ENCODE measurements at places on chromosomes 2 and 18.

GRCh38 chr18:48230467-48231113 lies 178.6 kb downstream of the ZBTB7C start:
- DNase-seq, result no peak

GRCh38 chr18:7637269-7637668 lies 70.2 kb downstream of the PTPRM start:
- DNase-seq, result no peak

GRCh38 chr18:51639541-51639940 lies 442.1 kb upstream of the MEX3C start:
- no peak for DNase-seq

GRCh38 chr2:176227874-176228273 lies 39.4 kb downstream of the HOXD1 start:
- DNase-seq, result no peak

DNA sequence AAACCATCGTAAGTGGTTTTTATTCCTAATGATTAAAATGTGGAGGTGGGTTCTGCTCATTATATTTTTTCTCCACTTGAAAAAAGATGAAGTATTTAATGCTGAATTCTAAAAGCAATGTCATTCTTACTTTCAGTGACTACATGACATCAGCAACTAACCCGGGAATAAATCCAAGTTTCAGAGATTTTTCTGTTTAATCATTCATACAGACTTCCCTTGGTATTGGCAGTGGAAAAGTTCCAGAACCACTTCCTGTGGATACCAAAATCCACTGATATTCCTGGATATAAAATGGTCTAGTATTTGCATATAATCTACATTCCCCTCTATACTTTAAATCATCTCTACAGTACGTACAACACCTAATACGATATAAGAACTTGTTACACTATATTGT lies 128.6 kb downstream of the ZNF532 start:
- DNase-seq, result no peak

GRCh38 chr2:47639467-47639866 lies 143.5 kb upstream of the MSH6 start:
- DNase-seq, result no peak

- no peak for DNase-seq
Measured at GRCh38 chr2:131093696-131094462, 619 bp upstream of the FAM168B start.

DNA sequence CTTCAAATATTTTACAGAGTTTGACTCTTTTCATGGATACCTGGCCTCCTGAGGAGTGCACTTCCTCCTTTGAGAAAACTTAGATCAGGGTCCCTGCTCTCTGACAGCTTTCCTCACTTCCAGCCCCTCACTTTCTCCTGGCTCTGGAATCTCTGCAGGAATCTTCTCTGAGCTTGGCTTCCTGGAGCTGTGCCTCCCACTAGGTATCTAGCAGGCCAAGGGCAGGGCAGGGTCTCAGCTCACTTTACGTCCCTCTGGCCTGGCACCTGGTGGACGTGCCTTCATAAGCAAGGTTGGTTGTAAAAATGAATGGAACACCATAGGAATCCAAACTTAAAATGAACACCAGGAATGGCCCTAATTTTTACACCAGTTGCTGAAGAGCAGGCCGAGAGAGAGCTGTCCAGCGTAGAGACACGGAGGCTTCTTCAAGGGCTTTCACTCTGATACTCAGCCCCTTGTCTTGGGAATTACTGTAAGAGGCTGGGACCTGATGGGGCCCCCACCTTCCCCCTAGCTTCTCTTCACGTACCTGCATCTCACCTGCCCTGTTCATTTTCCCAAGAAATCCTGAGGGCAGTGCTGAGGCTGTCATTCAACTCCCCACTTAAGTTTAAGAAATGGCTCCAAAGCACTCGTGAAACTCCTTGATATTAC lies 426.9 kb upstream of the ID2 start:
- DNase-seq, result no peak

DNA sequence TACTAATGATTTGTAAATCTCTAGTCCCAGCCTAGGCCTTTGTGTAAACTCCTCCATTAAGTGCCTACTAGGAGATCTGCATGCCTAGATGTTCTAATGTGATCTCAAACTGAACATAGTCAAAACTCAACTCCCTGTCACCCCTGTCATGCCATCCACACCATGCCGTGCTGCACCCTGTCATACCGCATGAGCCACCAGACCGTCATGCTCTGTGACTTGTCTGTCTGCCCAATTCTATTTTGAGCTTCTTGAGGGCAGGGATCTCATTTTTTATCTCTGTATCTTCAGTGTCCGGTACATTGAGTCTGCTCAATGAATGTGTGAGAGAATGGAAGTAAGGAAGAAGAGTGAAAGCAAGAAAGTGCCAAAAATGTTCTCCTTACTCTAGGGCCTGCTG lies 35.5 kb downstream of the GREB1L start:
- DNase-seq, result no peak

DNA sequence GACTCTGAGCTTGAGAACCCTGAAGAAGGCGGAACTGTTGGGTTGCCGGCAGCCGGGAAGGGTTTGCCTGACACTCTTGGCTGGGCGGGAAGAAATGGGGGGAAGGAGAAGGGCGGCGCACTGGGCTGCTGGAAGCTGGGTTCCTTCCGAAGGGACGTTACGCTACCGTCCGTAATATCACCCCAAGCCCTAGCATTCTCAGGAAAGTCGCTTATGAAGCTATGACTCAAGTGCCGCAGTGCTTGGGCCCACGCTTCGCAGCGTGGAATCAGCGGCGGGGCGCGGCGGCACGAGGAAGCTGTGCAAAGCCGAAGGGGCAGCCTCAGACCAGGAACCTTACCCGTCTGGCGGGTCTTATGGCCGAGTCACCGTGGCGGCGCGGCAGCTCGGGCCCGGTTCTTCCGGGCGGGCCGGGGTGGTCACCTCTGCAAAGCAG lies 50.2 kb upstream of the SIGLEC15 start:
- DNase-seq, result peak; percentile 23

GRCh38 chr2:146437712-146438111 lies 1407.1 kb upstream of the ACVR2A start:
- no peak for DNase-seq

DNA sequence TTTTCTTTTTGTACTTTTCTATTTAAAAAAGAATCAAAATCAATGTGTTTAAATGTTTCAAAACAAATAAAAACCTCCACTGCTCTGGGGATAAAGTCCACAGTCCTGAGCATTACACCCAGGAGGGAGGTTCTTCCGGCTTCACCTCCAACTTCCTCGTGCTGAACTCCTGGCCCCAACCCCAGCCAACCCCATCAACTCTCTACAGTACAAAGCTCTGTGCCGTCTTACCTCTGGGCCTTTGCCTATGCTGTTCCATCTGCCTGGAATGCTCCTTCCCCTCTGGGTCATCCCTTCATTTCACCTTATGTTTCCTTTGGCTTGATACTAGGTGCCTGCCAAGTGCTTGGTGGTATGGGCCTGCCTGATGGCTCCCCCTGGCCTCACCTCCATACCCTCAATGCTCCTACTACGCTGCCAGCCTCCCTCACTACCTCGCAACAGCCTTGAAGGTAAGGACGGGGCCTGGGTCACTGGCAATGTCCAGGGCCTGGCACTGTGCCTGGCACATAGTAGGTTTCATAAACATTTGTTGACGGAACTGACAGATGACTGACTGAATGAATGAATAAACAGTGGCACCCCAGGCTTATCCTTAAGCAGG lies 28.8 kb downstream of the SDC1 start:
- no peak for DNase-seq

GRCh38 chr2:21693081-21693480 lies 569.3 kb downstream of the TDRD15 start:
- DNase-seq, result no peak

GRCh38 chr2:116842164-116842563 lies 972.3 kb upstream of the DDX18 start:
- DNase-seq, result no peak

- no peak for DNase-seq
Measured at GRCh38 chr2:184628051-184628450, 29.7 kb downstream of the ZNF804A start.

DNA sequence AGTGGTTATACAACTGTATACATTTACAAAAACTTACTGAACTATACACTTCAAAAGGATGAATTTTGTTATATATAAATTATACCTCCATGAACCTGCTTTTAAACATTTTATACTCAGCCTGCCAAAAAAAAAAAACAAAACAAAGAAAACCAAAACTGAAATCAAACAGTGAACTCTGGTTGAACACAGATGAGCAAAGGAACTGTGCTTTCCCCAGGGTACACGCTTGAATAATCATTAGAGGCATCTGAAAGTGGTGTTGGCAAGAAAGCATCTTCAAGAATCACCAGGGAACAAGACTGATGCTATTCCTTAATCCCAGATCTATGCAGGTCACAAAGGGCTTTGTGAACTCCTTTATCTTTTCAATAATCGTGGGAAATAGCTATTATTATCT lies 77.0 kb upstream of the LYPD1 start:
- no peak for DNase-seq

DNA sequence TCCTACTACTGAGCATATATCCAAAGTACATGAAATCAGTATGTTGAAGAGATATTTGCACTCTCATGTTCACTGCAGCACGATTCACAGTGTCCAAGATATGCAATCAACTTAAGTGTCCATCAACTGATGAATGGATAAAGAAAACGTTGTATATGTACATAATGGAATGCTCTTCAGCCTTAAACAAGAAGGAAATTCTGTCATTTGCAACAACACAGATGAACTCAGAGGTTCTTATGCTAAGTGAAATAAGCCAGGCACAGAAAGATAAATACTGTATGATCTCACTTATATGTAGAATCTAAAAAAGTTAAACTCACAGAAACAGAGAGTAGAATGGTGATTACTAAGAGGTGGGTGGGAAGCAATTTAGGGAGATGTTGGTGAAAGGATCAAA lies 149.2 kb downstream of the EVA1A start:
- DNase-seq, result no peak

- DNase-seq, result no peak
Measured at GRCh38 chr2:102253140-102253752, 58.1 kb upstream of the IL1RL1 start.

DNA sequence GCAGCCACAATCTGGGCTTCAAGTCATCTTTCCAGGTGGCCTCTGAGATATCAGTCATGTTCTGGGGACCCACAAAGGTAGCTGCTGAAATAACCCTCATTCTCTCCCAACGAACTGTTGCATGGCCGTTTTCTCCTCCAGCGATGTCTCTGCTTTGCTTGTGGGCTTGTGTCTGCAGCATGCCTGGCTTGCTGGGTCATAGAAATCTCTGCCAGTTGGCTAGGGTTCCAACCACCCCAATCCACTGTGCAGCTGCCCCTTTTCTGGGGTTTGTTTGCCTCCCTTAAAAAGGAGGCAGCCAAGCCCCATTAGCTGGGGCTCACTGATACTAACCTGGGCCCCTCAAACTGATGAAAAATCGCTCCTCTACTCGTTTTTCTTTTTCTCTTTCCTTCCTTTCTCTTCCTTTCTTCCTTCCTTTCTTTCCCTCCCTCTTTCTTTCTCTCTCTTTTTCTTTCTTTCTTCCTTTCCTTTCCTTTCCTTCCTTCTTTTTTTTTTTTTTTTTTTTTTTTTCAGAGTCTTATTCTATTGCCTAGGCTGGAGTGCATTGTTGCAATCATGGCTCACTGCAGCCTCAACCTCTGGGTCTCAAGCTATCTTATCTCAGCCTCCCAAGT lies 680.0 kb downstream of the EPHA4 start:
- no peak for DNase-seq

GRCh38 chr18:36028859-36029258 lies 38.5 kb downstream of the RPRD1A start:
- DNase-seq, result no peak

- DNase-seq, result no peak
Measured at GRCh38 chr2:44112096-44112495, 56.6 kb upstream of the PPM1B start.

DNA sequence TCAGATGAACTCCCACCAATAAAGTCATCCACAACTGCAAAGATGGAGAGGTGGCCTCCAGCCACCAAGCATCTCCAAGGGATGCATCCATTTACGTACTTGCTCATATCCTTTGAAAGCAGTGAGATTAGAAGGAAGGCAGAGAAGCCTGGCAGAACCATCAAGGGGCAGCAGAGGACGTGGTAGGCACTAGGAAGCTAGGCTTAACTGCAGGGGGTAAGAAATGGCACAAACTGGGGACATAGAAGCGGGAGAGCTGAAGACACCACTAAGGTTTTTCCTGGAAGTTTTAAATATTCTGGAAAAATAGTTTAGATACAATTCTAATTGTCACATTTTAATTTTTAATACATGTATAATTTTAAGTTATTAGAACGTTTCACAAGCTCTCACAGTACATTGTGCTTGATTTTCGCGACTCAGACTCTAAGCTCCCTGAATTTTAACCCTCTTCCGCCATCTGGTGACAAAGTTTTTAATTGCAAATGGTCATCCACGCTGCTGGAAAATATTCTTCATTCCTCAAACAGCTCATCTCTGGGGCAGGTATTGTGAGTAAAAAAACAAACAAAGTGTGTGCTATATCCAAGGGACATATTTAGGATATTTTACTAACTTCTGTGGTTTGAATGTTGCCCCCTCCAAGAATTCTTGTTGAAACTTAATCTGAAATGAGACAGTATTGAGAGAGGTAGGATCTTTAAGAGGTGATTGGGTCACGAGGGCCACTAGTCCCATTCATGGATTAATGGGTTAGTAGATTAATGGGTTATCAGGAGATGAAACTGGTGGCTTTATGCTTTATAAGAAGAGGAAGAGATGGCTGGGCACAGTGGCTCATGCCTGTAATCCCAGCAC lies 1.6 kb upstream of the PSTPIP2 start:
- no peak for DNase-seq

GRCh38 chr2:107359021-107359420 lies 467.7 kb upstream of the RGPD4 start:
- no peak for DNase-seq

DNA sequence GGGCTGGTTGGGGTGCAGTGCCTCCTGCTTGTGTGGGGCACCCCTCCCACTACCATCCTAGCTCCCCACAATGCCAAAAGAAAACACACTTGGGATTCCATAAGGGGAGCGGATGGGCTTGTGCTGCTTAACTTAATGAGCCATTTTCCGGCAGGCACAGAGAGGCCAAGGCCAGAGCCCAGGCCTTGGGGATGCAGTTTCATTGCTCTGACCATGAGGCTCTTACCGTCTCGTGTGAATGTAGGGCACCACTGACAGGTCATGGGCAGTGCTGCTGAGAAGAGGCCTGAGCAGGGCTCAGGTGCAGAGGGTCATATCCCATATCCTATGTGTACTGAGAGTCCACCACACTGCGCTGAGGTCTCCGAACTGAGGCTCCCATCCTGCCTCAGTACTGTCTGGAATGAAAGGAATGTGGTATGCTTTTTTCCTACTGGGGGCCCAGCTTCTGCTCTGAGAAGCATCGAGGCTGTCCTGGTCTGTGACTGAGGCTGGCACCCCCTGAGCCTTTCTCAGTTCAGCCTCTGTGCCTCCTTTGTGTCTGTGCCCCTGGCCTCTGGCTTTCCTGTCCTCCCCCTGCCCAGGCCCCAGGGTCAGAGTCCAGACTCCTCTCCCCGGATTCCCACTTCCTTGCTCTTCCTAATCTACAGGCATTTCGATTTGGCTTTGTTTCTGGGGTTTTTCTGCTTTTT lies 45.2 kb upstream of the MAPRE3 start:
- no peak for DNase-seq

GRCh38 chr18:22800551-22800951 lies 132.6 kb upstream of the RBBP8 start:
- DNase-seq, result no peak

- DNase-seq, result no peak
Measured at GRCh38 chr18:76764291-76764901, 58.0 kb upstream of the ZNF236 start.

- no peak for DNase-seq
Measured at GRCh38 chr18:76142611-76143010, 352.4 kb downstream of the ZNF516 start.

Data from T-helper 9 cell (primary cell).